ENCODE measurements at places on chromosomes 5 and 9.

- no peak for DNase-seq
Measured at GRCh38 chr5:133119233-133119711, 67.5 kb downstream of the HSPA4 start.

- DNase-seq: no peak
Measured at GRCh38 chr5:32058101-32058500, 116.0 kb downstream of the GOLPH3 start.

DNA sequence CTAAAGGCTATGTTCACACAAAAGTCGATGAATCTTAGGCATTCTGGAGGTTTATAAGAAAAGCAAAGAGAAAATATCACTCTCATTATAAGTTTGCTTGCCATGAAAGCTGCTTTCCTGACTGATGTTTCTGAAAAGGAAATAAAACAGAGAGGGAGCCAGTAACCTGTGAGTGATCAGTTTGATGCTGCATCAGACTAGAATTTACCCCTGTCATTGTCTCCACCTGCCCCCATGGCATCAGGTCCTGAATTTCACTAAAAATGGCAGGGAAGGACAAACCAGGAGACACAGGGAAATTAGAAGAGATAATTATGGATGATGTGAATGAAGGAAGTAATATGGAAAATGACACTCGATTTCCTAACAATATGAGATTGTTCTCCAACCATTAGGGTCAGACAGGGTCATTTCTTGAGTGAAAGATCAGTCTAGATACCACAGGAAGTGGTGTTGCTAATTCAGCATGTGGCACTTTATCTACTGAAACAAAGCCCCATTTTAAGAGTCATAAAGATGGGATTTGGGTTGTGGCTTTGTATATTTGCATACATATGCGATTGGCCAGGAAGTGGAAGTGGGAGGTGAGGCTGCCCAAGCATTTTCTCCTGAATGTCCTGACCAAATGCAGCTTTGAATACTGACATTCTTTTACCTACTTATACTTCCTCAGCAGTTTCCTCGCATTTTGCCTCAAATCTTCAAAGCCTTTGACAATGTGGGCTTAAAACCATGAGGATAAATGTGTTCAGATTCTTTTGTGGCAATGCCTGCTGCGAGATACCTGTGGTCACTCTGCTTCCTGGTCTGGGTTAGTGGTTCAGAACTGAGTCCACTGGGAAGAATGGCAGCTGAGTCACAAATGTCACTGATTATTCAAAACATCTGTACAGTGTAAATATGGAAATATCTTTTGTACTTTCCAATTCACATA lies 29.7 kb downstream of the MEGF10 start:
- no peak for DNase-seq

- no peak for DNase-seq
Measured at GRCh38 chr5:173247041-173247440, 12.0 kb upstream of the NKX2-5 start.
